Hematopoietic multipotent progenitor cell treated with erythropoietin and hydrocortisone succinate and interleukin-3 and kit ligand, for 4 days (in vitro differentiated cells): ENCODE measurements at places on chromosomes 12 and 14.

DNA sequence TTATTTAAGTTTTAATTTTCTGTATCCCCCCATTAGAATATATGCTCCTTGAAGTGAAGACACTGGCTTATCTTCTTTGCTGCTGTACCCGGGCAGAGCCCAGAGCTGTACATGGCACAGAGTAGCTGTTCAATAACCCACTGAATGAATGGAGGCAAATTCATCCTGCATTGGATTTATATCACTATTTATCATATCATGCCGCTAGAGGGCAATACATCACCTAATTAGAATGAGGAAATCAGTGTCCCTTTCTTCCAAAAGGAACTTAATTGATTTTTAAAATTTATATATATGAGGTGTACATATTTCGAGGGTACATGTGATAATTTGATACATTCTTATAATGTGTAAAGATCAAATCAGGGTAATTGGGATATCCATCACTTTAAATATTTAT lies 89.2 kb upstream of the TMEM260 start:
- peak; percentile 79 for DNase-seq

GRCh38 chr12:129483111-129483893 lies 420.5 kb downstream of the TMEM132D start:
- DNase-seq = no peak

DNA sequence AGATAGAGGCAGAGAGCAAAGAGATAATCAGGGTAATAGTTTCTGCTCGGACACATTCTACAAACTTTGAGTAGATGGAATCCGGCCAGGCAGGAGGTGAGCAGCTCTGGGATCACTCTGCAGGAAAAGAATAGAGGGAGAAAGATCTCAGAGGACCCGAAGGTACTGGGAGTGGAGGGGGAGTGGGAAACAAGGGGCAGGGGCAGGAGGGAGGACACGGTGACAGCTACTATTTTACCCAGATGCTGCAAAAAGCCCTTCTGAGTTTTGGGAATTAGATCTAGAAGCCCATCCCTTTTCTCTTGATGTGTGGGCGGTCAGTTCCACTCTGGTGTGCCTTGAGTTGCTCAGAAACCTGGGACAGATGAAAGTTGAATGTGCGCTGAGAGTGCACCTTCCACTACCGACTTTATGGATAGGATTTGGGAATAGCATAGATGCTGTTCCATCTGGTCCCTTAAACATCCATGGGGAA lies 556 bp downstream of the GPRC5A start:
- no peak for DNase-seq

GRCh38 chr12:26401874-26402273 lies 206.5 kb downstream of the SSPN start:
- DNase-seq = no peak

- peak; percentile 45 for DNase-seq
Observed at GRCh38 chr12:54561164-54561563, 11.8 kb downstream of the PDE1B start.

GRCh38 chr14:87282266-87282665 lies 710.7 kb downstream of the GALC start:
- no peak for DNase-seq
